ENCODE measurements at places on chromosomes 2 and 18.

DNA sequence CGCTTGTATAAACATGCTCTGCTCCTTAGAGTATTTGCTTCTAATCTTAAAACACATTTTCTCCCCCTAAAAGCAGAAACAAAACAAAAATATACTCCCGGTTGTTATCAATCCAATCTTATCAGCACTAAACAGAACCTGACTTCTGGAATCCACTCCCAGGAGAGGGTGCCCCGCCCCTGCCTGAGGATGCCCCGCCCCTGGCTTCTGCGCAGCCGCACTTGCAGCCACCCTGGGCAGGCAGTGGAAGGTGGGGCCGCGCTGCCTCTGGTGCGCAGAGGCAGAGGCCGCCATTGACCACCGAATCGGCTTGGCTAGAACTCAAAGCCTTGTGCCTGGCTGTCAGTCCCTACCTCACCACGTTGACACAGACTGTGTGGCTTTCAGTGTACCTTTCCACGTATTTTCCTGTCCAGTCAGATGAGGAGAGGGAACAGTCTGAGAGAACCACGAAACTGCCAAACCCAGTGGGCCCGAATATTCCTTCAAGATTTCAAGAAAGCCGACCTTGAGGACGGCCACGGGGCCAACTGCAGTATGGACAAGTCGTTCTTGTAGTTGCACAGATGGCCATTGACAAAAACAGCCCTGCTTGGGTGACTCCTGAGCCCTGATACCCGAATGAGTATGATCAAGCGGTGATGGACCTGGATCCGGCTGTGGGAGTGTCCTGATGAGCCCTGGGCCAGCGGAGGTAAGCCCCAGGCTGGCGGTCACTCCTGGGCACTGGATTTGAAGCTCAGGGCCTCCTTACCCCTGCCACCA is 46.2 kb upstream of the ARHGAP28 start:
- DNase-seq = peak; percentile 41

DNA sequence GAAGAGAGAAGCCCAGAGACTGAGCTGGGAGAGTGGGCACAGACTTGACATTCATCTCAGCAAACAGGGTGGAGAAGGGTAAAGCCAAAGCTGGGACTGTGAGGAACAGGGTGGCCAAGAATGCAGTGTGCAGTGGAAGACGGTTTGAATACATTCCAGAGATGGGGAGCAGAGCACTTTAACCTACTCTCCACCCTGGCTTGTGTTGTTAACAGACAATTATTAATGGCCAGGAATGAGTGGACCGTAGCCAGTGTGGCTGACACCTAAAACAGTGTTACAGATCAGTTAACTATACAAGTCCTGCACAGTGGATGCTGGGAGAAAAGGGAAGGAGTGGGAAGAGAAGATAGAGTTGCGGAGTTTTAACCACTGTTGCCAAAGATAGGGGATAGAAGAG is 7.4 kb upstream of the NAB1 start:
- no peak for DNase-seq

DNA sequence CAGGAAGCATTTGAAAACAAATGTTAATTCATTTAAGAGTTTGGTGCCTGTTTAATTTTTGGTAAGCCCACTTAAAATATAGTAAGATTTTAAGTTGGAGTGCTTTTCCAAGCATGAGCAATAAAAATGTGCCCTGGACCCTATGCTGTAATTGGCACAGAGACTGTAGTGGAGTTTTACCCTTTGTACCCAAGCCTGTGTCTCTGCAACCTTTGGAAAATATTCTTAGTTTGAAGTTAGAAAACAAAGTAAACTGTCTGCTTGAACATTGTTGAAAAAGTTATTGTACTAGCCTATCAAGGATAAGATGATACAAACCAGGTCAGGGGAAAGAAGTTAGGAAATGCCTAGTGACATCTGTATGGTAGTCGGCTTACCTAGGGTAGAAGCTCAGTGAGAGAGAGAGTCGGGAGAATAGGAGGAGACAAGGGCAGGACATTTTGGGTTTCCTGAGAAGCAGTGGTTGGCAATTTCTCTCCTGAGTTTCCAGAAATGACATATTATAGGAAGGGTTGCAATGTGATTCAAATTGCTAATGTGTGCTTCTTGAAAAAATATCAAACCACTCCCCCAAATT is 66.5 kb downstream of the CCDC85A start:
- no peak for DNase-seq

DNA sequence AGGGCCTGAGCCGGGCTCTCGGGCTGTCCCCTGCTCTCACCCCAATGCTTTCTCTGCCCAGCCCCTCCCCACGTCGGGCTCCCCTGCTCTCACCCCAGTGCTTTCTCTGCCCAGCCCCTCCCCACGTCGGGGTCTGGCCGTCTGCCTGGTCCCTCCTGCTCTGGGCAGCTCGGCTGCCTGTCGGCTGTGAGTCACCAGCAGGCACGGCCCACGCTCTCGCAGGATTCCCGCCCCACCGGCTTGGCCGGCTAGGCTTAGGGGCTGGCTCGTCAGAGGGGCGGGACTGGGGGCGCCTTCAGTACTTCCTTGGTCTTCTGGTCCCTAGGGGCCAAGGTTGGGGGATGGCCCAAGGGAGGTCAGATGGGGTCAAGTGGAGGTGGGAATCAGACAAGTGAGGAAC is 3.3 kb downstream of the BOK start:
- DNase-seq = no peak

GRCh38 chr2:151241224-151241623 is 20.4 kb downstream of the RBM43 start:
- no peak for DNase-seq

- DNase-seq = peak; percentile 37
Measured at GRCh38 chr2:26178746-26179436, 6.0 kb downstream of the GAREM2 start.

DNA sequence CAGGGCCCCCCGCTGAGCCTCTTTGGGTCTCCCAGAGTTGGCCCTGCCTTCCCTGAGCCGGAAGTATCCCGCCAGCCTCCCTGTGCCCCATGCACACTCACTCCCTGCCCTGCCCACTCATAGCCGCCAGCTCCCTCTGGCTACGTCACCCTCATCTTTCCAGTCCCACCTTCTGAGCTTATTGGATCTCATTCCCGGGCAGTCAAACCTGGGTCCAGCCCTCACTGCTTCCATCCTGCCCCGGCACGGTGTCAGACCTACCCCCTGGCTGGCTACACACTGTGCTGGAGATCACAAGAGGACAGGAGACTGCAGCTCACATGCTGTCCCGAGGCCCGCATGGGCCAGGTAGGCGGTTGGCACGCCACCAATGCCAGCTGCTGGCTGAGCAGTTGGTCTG is 147.2 kb downstream of the ASB1 start:
- DNase-seq = no peak

GRCh38 chr2:70715071-70715985 is 52.7 kb downstream of the ADD2 start:
- DNase-seq = no peak

- DNase-seq = no peak
Measured at GRCh38 chr18:3691705-3692104, 241.7 kb downstream of the TGIF1 start.

DNA sequence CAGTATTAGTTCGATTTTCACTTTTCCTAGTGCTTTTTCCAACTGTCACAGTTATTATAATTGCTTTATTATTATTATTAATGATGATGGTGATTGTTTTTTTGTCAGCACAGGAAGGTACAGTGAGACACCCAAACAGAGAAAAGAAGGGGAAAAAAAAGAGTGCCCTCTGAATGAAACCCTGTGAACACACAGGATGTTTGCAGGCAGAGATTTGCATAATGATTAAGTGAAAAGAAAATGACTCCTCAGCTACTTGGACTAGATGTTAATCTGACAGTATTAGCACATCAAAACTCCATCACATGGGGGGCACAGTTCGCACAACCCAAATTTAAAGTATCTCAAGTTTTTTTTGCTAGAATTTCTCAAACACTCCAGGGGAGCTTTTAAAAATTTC is 32.9 kb downstream of the ADD2 start:
- no peak for DNase-seq

- no peak for DNase-seq
Measured at GRCh38 chr2:206585335-206585734, 57.0 kb upstream of the FAM237A start.

DNA sequence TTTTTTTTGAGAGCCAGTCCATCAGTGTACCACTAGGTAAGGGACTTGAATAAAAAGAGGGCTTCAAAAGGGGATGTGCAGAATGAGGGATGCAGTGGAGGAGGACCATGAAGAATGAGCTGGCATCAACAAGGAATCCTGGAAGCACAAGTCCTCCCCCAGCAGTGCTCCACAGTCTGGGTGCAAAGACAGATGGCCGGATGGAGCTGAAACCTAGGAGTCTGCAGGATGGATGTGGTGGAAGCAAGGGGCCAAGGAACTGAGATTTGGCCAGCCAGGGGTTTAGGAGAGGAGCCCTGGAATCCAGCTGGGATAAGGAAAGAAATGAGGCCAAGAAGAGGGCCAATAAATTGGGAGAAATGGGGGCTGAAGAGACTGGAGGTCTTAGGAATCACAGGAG is 51.8 kb upstream of the RAB6C start:
- DNase-seq = no peak

DNA sequence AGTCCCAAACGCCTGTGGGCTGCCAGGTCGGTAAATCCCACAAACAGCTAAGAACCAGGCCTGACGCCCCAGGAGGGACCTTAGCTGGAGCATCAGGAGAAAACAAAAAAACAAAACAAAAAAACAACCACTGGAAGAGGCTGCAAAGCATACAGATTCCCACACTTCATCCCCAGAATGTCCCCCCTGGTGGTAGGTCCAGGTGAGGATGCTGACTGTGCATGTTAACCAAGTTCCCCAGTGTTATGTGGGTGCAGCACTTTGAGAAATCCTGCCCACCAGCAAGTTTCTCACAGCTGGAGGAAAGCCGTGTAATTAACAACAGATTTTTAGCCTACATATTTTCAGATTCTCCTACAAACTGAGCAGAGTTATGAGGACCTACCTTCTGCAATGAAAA is 15.1 kb downstream of the ST3GAL5 start:
- no peak for DNase-seq

GRCh38 chr2:130864830-130865800 is 28.4 kb downstream of the ARHGEF4 start:
- DNase-seq = peak; percentile 26

- DNase-seq = no peak
Measured at GRCh38 chr18:55249550-55249949, 290.3 kb upstream of the CCDC68 start.

- DNase-seq = no peak
Measured at GRCh38 chr18:6624271-6624660, 105.2 kb upstream of the ARHGAP28 start.

- DNase-seq = no peak
Measured at GRCh38 chr18:58941426-58942099, 76.9 kb downstream of the ZNF532 start.

DNA sequence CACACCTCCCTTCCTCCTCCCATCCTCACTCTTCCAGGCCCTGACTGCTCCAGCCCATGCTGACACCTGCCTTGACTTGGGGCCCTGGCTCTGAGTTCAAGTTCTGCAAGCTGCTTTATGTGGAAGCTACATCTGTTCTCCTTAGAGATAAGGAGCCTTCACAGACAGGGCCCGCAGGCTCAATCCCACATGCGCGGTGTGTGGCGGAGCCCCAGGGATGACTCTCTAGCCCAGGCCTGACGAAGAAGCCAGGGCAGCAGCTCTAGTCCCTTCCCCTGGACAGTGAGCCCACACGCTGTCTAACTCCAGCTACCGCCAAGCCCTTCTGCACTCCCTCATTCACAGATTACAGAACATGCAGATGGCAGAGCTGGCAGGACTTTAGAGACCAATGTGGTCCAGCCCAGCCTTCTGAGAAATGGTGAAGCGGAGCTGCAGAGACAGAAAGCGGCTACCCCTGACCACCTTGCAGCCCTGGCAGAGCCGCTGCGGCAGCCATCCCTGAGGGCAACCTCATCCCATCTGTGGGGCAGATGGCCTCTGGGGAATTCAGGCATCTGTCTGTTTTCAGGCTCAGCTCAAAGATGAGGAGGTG is 304.3 kb downstream of the CELF4 start:
- DNase-seq = peak; percentile 66

GRCh38 chr18:46386788-46387187 is 270.2 kb downstream of the LOXHD1 start:
- DNase-seq = no peak

DNA sequence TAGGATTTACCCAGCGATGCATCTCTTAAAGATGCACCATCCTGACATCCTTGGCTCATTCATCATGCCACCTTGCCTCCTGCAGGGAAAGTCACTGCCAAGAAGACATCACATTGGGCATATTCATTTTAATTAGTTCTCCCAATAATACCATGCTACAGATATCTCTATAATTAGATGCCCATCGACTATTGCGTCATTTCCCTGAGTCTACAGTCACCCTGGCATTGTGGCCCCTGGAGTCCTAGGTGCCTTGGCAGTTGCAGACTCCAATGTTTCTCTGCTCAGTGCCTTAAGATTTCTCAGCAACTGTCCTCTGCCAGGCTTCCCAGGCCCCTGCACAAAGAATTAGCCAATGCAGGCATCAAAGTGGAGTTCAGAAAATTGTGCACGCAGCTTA is 32.6 kb downstream of the RDH14 start:
- DNase-seq = no peak

GRCh38 chr2:68235090-68235489 is 17.2 kb downstream of the PPP3R1 start:
- DNase-seq = no peak

DNA sequence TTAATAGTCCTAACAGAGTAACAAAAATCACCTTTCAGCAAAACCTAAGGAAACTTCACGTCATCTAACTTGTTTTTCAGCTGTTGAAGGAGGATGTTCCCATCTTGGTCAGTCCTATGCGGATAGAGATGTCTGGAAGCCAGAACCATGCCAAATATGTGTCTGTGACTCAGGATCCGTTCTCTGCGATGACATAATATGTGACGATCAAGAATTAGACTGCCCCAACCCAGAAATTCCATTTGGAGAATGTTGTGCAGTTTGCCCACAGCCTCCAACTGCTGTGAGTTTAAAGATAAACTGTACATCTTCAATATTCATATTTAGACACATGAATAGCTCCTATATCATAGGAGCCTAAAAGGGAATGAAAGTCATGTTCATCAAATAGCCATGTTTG is 10.5 kb downstream of the COL3A1 start:
- DNase-seq = no peak

- DNase-seq = no peak
Measured at GRCh38 chr2:30450025-30450424, 3.0 kb downstream of the LCLAT1 start.

GRCh38 chr2:85585781-85586105 is 1.5 kb downstream of the VAMP5 start:
- no peak for DNase-seq

GRCh38 chr2:8582651-8583399 is 99.0 kb upstream of the ID2 start:
- no peak for DNase-seq

DNA sequence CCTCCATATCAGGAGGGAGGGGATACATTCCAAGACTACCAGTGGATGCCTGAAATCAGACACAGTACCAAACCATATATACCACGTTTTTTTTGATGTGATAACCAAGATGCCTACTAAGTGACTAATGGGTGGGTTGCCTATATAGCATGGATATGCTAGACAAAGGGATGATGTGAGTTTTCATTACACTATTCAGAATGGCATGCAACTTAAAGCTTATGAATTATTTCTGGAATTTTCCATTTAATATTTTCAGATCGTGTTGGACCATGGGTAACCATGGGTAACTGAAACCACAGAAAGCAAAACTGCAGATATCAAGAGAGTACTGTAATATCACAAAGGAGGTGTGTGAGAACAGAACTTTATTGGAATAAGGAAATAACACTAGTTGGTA is 39.6 kb upstream of the CRACDL start:
- no peak for DNase-seq

- no peak for DNase-seq
Measured at GRCh38 chr2:36478332-36478738, 119.6 kb downstream of the FEZ2 start.

- DNase-seq = no peak
Measured at GRCh38 chr2:101893681-101894381, 97.9 kb upstream of the IL1R2 start.

All from NCI-H2171 (cell line).